ENCODE measurements at places on chromosomes 3 and 15. TPM values are rescaled to one million over a fixed set of nuclear protein-coding genes. Genes with fewer than 3 reads are reported as not detected.

- no peaks in the 10 kb centered on the region for H3K36me3 ChIP-seq
- no peak for DNase-seq
- H3K27ac ChIP-seq = no peak overlapping the region
- H3K4me1 ChIP-seq = no peaks in the 10 kb centered on the region
- H3K4me3 ChIP-seq = no peak overlapping the region
These were observed 240.6 kb downstream of the OPA1 start for GRCh38 chr3:193833592-193833991.

DNA sequence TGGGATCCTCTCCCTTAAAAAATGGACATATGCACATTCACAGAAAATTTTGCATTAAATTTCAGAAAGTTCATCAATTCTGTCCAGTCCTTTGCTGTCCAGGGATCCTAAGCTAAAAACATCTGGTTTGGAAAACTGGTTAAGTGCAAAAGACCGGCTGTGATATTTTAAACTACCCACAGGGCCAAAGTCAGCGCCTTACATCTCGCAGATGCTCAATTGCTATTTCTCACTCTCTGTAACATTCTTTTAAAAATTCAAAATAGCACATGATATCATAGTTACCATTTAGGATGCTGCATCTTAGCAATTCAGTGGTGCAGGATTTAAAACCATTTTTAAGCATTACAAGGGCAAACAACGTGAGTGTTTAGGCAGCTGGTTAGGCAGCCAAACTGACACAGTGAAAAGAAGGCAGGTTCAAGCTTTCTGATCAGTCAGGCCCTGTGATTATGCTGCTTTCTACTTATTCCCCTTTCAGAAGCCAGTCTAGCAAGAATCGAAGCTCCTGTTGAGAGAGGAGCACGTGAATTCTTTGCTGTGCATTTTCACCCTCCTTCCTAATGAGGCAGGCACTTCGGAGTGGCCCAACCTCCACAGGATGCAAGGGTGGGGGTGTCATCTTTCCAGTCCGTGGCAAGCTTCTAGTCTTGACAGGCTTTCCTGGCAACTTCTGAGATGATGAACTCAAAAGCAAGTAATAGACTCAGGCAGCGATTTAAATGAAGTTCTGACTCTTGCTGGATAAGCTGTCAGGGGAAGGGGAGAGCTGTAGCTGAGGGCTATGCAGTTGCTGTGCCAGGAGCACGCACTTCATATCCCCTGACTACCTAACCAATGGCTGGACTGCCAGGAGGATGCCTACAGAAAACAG lies 8.8 kb downstream of the PRICKLE2 start:
- H3K36me3 ChIP-seq = no peaks in the 10 kb centered on the region
- no peak for DNase-seq
- peaks cover 6% of the 10 kb centered on the region for H3K27me3 ChIP-seq

- no peaks in the 10 kb centered on the region for H3K4me1 ChIP-seq
- no peak overlapping the region for H3K4me3 ChIP-seq
- no peak for DNase-seq
- no peaks in the 10 kb centered on the region for H3K36me3 ChIP-seq
These were observed 545.0 kb upstream of the TBL1XR1 start for GRCh38 chr3:177742273-177742672.

The CLCN2 gene
- 5.0 TPM for total RNA-seq

GRCh38 chr3:74599564-74599963 lies 14.9 kb downstream of the CNTN3 start:
- no peak overlapping the region for H3K4me3 ChIP-seq
- no peaks in the 10 kb centered on the region for H3K27me3 ChIP-seq
- no peak overlapping the region for H3K27ac ChIP-seq
- H3K4me1 ChIP-seq = no peaks in the 10 kb centered on the region
- DNase-seq = no peak

The CIB2 gene
- total RNA-seq = 1.9 TPM

DNA sequence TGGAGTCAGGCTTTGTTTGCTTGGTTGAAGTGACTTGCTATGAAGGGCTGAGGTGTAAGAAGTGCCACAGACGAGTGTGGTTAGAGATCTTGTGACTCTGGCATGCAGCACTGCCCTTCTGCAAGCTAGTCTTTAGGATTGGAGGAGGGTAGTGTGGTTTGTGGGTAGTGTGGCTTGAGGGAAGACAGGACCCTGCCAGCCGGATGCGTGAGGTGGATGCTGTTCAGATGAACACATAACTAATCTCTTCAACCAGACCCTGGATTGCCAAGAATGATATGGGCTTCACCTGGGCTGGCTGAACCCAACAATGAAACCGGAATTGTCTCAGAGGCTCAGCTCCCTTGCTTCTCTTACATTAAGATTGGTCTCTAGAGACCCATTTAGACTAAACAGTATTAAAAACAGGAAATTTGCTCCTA lies 32.7 kb downstream of the STARD9 start:
- peak overlapping the region; percentile 30 for H3K27ac ChIP-seq
- H3K27me3 ChIP-seq = no peaks in the 10 kb centered on the region
- peak; percentile 64 for DNase-seq
- peaks cover 52% of the 10 kb centered on the region for H3K4me1 ChIP-seq

The ERICH6 gene
- total RNA-seq = not detected

DNA sequence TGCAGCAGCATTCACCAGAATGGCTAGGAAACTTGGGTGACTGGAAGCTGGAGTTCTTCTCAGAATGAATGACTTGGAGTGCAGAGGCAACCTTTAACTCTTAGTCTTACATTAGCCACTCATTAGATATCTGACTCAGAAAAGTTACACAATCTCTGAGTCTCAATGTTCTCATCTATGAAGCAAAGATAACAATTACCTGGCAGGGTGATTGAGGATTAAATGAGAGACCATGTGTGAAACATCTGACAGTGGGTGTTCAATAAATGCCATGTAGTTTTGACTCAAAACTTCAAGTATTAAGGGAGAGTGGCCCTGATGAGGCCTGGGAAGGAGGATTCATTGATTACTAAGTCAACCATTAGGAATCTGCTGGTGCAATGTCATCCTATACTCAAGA lies 48.3 kb downstream of the MRPL3 start:
- H3K4me1 ChIP-seq = no peaks in the 10 kb centered on the region
- no peak overlapping the region for H3K4me3 ChIP-seq
- H3K36me3 ChIP-seq = peaks cover 22% of the 10 kb centered on the region
- no peaks in the 10 kb centered on the region for H3K27me3 ChIP-seq
- no peak for DNase-seq

DNA sequence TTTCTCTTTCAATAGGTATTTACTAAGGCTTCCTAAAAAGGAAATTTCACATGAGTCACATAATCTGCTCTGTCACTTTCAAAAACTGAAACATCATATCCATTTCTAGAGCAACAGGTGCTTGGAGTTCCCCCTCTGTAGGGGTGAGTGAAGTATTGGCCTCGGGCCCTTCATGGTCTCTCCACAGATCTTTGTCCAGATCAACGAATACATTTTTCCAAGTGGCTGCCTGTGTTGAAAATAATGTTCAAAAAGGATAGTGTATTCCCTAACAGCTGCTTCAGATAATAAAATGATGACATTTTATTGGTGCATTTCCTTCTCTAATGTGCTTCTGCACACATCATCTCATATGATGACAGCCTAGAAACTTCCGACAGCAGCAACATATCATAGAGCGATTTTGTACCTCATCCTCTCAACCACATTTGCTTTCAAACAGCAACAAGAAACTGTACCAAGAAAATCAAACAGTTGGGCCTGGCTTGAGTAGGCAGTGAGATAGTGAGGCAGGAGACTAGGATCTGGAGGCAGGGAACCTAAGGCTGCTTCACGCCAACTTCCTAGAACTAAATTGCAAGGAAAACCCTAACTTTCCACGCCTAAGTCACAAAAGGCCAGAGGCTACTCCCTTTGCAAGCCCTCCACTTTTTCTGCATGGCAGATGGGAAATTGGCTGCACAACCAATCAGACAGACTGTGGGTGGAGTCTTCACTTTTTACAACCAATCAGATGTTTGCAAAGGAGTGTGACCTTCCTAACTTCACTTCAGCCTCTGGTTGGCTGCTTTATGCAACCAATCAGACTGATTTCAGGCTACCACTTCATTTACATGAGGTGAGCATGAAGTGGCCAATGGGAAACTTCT lies 340.2 kb downstream of the LRRC3B start:
- H3K4me3 ChIP-seq = no peak overlapping the region
- H3K27me3 ChIP-seq = peaks cover 3% of the 10 kb centered on the region
- no peaks in the 10 kb centered on the region for H3K36me3 ChIP-seq
- H3K4me1 ChIP-seq = no peaks in the 10 kb centered on the region
- no peak overlapping the region for H3K27ac ChIP-seq

Measured in activated naive CD8-positive, alpha-beta T cell treated with anti-CD3 and anti-CD28 coated beads for 36 hours (primary cell).